ENCODE measurements at places on chromosomes 4 and X.

GRCh38 chr4:83486457-83487129 is 1.7 kb upstream of the ABRAXAS1 start:
- no peak for DNase-seq

- DNase-seq: no peak
These were observed 296.1 kb downstream of the ARAP2 start for GRCh38 chr4:35948171-35948570.

GRCh38 chr4:75821966-75822365 is 80.3 kb downstream of the PPEF2 start:
- DNase-seq: no peak

GRCh38 chrX:6053141-6053540 is 175.5 kb downstream of the NLGN4X start:
- no peak for DNase-seq

Data from GOT3 (cell line).